Caco-2 (cell line): ENCODE measurements at places on chromosomes 16 and 17. TPM values are rescaled to one million over a fixed set of nuclear protein-coding genes. Genes with fewer than 3 reads are reported as not detected.

The ORMDL3 gene
- total RNA-seq: 70.6 and 75.2 TPM in 2 replicates

The TEKT5 gene
- not detected in 2 replicates for total RNA-seq

The COG1 gene
- 36.8 and 37.3 TPM in 2 replicates for total RNA-seq

The ACSM2B gene
- total RNA-seq: 0.56 and 1.4 TPM in 2 replicates

The ABCC6 gene
- 43.5 and 44.6 TPM in 2 replicates for total RNA-seq

The TOX3 gene
- 3.6 and 6.0 TPM in 2 replicates for total RNA-seq

The MT4 gene
- total RNA-seq: not detected in 2 replicates

The PRSS53 gene
- 1.8 and 2.1 TPM in 2 replicates for total RNA-seq

The ATP2C2 gene
- total RNA-seq: 45.7 and 47.0 TPM in 2 replicates

The IL21R gene
- total RNA-seq: 0.07 and 0.12 TPM in 2 replicates

The GPR179 gene
- total RNA-seq: 0.05 TPM in 1 of 2 replicates, not detected in the other

The EVPLL gene
- total RNA-seq: not detected in 2 replicates

The C16orf96 gene
- 0.11 and 0.19 TPM in 2 replicates for total RNA-seq

The SLC35G6 gene
- total RNA-seq: not detected in 2 replicates

The ZNF594 gene
- 6.2 and 7.5 TPM in 2 replicates for total RNA-seq

The EMP2 gene
- total RNA-seq: 187 and 198 TPM in 2 replicates

The SCNN1B gene
- not detected in 2 replicates for total RNA-seq

DNA sequence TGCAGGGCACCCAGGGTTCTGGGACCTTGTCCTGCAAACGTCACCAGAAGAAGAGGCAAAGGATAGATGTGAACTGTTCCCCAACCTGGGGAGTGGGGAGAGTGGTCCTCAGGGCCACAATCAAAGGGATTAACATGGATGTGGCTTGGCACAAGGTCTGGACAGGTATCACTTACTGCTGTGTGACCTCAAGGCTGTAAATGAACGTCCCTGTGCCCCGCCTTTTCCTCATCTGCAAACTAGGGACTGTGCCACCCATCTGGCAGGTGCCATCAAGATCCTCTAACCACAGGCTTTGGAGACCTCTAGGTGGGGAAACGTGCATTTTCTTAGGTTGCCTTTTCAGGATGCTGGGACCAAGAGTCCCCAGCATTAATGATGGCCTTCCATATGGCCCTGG is 25.1 kb downstream of the SLC5A10 start:
- DNase-seq: no peak

GRCh38 chr17:75125984-75126383 is 5.6 kb downstream of the NT5C start:
- DNase-seq: no peak

- peak; percentile 21 for DNase-seq
These were observed 32.3 kb upstream of the GNG13 start for GRCh38 chr16:832652-833336.

- DNase-seq: no peak
These were observed 1.3 kb upstream of the PSMB3 start for GRCh38 chr17:38751144-38751807.

- no peak for DNase-seq
These were observed 1.2 kb downstream of the ATMIN start for GRCh38 chr16:81036751-81037350.

- no peak for DNase-seq
These were observed 2.8 kb downstream of the MARVELD3 start for GRCh38 chr16:71628810-71629209.

- DNase-seq: peak; percentile 85
These were observed at the start of gene IL4R for GRCh38 chr16:27313422-27314160. Gene IL4R, plus strand, starts transcription at chr16:27313974. Its CDS starts 26,230 bp downstream, at chr16:27340204.

- DNase-seq: no peak
These were observed 117.0 kb upstream of the KCNJ16 start for GRCh38 chr17:69958063-69958462.

- DNase-seq: no peak
These were observed 9.2 kb downstream of the RGS11 start for GRCh38 chr16:266258-267164.

GRCh38 chr17:35087731-35088355 is 24.3 kb upstream of the RFFL start:
- DNase-seq: peak; percentile 62

- DNase-seq: no peak
These were observed 19.0 kb downstream of the CBFA2T3 start for GRCh38 chr16:88957887-88958577.

GRCh38 chr16:44655-45054 is 8.8 kb downstream of the POLR3K start:
- no peak for DNase-seq

- peak; percentile 94 for DNase-seq
These were observed 32.7 kb upstream of the CDH1 start for GRCh38 chr16:68704232-68704867.

GRCh38 chr17:71432378-71433315 is 688.2 kb upstream of the SOX9 start:
- DNase-seq: no peak

DNA sequence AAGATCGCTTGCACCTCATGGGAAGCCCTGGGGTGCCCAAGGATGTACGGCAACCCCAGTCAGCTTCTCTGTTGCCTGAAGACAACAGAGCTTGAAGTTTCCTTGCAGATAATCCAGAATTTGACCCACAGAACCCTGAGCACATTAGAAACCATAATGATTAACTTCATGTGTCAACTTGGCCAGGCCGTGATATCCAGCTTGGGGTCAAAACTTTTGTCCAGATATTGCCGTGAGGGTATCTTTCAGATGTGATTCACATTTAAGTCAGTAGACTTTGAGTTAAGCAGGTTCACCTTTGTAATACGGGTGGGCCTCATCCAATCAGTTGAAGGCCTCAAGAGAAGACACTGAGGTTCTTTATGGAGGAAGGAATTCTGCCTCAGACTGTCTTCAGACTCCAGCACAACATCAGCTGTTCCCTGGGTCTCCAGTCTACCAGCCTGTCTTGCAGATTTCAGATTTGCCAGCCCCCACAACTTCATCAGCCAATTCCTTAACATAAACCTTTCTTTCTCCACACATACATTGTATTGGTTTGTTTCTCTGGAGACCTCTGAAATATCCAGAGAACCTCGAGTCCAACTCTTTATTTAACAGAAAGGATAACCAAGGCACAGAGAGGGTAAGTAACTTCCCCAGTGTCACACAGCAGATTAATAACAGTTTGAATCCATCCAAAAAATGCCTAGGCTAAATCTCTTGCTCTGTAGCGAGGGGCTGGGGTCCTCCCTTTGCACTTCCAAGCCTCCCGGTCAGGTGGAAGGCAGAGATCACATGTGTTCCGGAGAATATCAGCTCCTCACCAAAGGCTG is 171.1 kb downstream of the SALL1 start:
- no peak for DNase-seq

DNA sequence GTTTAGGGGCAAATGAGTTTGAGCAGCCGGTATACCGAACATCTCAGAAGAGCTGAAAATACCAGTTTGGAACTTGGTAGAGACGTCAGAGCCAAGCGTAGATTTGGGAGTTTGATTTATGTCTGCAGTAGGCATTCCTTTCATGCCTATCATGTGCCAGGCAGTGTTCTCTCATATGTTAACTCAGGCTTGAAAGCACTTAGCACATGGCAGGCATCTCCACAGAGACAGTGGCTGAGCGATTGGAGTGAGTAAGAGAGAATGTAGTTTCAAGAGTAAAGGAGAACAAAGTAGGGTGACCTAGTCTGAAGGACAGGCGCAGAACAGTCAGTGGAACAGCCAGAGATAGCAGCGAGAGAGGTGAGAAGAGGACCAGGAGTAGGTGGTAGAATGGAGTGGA is 207.0 kb downstream of the FTO start:
- DNase-seq: no peak

- no peak for DNase-seq
These were observed 61.1 kb downstream of the SOCS1 start for GRCh38 chr16:11194913-11195312.

- no peak for DNase-seq
These were observed 14.4 kb downstream of the GINS2 start for GRCh38 chr16:85674418-85674755.

- DNase-seq: no peak
These were observed 218.1 kb downstream of the XYLT1 start for GRCh38 chr16:17252701-17253100.

DNA sequence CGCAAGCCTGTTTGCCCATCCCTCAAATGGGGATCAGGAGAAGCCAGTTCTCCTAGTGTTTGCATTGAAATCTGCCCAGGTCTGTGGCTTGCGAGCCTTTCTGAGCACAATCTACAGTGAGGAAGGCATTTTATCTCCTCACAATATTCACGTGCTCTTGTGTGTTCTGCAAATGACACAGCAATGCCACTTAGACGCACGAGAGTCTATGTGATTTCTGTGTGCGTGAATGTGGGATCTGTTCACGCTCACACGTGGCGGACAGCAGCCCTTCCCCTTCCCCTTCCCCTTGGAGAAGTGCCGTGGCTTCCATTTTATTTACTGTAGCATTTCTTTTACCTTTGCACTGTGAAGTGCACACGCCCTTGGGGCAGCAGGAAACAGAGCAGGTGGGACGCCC is 17.7 kb upstream of the CBFA2T3 start:
- DNase-seq: no peak
